ENCODE measurements at places on chromosomes 7 and 10.

- no peak for DNase-seq
Measured at GRCh38 chr7:48428091-48428684, 256.9 kb downstream of the ABCA13 start.

DNA sequence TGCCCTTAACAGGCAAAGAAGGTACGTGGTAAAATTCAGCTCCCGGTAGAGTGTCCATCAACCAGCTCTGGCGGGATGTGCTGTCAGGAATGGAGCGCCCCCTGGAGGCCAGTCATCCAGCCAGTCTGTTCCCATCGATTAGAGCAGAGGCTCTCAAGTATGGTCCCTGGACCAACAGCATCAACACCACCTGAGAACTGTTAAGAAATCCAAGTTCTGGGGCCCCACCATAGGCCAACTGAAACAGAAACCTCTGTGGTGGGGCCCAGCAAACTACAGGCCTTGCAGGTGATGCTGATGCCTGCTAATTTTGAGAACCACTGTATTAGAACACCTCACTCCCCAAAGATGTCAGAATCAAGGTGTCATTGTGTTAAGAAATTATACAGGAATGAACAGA lies 109.2 kb downstream of the DPY19L1 start:
- DNase-seq: peak; percentile 63

DNA sequence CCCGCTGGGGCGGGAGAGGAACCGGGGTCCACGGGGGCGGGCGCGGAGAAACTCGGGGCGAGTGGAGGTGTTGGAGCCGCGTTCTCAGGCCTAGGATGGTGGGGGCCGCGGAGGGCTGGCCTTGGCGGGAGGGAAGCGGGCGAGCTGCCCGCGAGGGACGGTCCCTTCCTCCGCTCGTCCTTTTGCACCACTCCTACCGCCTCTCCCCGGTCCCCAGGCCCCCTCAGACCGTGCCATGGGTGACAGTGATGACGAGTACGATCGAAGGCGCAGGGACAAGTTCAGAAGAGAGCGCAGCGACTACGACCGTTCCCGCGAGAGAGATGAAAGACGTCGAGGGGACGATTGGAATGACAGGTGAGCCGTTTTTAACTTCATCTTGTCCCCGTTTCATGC lies 451 bp downstream of the SRRT start:
- DNase-seq: peak; percentile 59

- DNase-seq: no peak
Measured at GRCh38 chr10:124632566-124632965, 111.6 kb downstream of the FAM53B start.

DNA sequence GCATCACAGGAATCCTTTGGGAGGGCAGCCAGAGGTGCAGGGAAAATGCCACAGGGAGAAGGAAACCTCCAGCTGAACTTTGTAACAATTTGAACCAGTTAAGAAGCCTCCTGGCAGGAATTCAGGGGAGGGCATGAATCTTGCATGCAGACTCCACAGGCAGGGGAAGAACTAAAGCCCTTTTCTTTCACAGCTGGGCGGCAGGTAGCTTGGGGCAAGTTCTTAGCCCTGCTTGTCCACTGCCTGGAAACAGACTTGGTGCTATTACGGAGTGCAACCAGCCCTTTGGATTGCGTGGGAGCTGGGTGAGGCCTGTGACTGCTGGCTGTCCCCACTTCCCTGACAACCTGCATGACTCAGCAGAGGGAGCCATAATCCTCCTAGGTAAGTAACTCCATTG lies 51.7 kb upstream of the ADAM12 start:
- DNase-seq: no peak

DNA sequence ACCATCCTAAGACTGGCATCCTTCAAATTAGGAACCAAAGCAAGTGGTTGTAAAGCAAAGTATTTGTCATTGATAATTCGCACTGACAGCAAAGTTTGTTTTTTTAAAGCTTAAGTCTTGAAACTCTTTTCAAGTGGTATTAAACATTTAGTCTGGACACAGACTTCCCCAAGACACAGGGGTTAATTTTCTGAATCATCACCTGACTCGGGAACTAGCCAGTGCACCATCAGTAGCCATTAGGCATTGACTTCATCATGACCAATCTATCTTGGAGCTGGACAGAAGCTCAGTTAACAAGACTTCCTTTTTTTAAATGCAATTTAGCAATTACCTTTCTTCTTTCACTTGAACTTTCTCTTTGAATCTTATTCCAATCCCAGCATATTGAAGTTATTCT lies 210.6 kb downstream of the ZNF365 start:
- DNase-seq: no peak

DNA sequence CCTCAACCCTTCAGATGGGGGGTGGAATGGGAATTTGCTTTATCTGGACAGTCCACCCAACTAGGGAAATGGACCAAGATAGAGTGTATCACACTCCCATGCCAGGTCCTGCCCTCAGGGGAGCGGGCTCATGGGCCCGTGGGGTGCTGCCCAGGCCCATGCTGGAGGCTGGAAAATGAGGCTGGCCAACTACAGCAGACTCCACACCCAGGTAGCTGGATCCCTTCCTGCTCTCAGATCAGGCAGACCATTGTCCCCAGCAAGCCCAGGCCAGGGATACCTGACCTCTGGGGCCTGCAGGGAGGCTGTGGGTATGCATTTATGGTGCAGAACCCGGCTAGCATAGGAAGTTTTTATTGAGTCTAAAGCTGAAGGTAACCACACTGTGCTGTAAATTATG lies 162.4 kb downstream of the TCERG1L start:
- no peak for DNase-seq

DNA sequence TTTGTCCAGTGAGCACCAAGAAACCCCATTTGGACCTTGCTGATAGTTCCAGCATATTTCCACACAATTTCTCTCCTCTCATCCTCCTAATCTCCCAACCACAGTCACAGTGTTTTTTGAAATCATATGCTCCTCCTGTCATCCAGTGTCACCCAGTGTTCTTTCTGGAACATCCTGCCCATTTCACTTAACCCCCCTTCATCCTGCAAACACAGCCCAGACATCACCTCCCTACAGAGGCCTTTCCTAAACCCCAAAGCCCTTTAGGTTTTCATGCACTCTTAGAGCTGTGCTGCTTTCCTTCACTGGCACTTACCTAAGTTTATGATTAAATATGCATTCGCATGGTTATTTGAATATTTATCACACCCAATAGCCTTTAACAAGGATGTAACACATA lies 1158.0 kb upstream of the C7orf33 start:
- DNase-seq: peak; percentile 28

- DNase-seq: no peak
Measured at GRCh38 chr7:27182285-27182841, 2.7 kb downstream of the HOXA11 start.

DNA sequence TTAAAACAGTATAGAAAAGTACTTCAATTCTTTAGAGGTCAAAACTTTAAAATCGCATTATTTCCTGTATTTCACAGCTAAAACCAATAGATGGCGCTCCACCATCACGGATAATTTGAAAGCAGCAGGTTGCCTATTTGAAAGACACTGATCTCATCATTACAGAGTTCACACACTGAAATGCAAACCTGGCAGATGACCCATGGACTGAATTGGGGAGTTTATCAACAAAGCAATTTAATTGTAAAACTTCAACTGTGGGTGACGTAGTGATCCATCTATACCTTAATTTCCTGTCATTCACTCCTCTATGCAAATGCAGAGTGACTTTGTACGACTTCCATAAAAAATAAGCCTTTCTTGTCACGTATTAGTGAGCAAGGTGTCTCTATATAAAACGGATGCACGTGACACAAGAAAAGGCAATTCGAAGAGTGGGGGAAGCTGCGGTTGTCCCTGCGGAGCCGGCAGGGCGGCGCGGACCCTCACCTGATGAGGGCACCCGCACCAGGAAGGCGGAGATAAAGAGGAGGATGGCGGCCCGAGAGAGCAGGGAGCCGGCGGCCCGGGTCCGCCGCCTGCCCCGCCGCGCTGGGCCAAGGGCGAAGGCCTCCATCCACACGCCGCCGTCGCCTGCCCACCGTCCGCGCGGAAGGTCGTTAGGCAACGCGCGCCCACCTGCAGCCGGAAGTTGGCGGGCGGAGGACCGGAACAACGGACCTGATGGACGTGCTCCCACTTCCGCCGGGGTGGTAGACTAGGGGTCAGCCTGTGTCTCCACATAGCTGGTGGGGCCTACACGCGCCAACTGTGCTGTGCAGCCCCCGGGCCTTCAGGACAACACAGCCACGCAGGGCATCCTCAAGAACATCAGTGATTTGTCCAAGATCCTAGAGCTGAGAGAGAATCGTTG lies at the start of gene ZPBP:
Gene ZPBP, minus strand, starts transcription at position 668 of the 913 bp plus-strand sequence. Its CDS starts 52 bp downstream, at position 616.
- peak; percentile 33 for DNase-seq

GRCh38 chr10:108653531-108653930 lies 1269.8 kb downstream of the XPNPEP1 start:
- DNase-seq: no peak

- DNase-seq: no peak
Measured at GRCh38 chr7:15559416-15559928, 2.3 kb downstream of the AGMO start.

GRCh38 chr10:73368238-73368637 lies 9.6 kb upstream of the CFAP70 start:
- no peak for DNase-seq

DNA sequence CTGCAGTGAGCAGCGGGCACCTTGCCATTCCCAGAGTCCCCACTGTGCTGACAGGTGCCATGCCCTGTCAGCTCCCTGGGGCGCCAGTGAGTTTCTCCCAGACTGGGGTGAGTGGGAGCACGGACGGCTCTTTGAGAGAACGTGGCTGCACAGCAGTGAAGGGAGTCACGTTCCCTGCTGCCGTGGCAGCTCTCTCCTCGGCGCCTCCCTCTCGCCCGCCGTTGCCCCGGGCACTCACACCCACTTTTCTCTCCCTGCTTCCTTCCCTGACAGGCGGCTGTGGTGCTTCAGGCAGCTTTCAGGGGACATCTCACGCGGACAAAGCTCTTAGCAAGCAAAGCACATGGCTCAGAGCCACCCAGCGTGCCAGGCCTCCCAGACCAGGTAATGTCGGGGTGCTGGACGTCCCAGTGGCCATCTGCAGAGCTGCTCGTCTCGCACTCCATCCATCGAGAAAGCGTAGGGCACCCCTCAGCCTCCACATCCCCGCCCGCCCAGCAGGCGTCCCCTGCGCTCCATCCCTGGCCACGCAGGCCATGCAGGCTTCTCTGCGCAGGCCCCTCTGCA lies 27.1 kb upstream of the TTYH3 start:
- DNase-seq: no peak

- no peak for DNase-seq
Measured at GRCh38 chr10:44662051-44662450, 249.1 kb upstream of the TMEM72 start.

DNA sequence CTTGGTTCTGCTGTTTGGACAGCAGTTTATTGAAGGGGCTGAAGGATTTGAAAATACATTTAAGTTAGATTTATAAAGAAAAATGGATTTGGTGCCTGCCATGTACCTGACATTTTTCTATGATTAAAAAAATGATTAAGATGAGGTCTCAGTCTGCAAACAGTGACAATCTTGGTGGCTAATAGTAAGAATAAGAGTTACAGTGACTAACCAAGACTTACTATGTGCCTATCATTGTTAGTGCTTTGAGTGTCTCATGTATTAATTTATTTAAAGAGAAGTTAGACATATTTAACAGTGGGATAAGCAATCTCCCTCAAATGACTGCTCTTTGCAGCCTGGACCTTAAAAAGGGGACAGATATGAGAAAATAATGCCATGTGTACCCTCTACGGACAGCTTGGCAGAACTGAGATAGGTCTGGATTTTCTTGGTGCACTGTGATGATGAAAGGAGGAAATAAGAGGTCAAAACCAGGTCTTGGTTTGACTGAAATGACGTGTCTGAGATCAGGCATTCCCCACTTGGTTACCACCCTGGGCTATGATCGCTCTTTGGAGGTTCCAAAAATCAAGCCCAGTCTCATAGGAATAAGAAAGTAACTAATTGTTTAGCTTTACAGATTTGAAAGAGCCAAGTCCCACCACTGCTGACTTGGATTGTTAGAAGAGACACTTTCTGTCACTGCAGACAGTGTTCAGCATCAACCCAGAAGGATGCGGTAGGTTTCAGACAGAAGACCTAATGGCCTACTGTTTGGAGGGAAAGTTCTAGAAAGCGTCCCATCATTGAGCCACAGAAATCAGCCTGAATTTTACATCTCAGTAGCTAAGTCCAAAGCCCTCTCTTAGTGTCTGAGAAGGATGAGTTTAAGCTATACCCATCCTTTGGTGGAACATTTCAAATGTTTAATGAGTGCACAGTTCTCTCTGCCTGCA lies 2.1 kb downstream of the CASP7 start:
- no peak for DNase-seq

GRCh38 chr7:148622887-148623585 lies 32.5 kb downstream of the C7orf33 start:
- peak; percentile 64 for DNase-seq

DNA sequence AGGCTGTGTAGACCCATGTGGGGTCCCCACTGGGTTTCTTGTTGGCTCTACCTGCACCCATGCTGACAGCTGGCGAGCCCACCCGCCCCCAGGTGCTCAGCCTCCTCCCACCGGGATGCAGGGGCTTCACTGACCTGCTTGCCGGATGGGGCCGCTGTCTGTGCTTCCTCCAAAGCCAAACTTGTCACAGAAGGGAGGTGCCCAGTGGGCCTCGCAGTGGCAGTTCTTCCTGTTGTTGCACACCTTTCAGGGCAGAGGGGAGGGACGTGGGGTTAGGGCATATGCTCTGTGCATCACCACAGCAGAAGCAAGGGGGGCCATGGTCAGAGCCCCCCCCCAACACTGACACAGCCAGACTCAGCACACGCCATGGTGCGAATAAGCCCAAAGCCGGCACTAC lies 146.5 kb downstream of the FANK1 start:
- DNase-seq: no peak

DNA sequence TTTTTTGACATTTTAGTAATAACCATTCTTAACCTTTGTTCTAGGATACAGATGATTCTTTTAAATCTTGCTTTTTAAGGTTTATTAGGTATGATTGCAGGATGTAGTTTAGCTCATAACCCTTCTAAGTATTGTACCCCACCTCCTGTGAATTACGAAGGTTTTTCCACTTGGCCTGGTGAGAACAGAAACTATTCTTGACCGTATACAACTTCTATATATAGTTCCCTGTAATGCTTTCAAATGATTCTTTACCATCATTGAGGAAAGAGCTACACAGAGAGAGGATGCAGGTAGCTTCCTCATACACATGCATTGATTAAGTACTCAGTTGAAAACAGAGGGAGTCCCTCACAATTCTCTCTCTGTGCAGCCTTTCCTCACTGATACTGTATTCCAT lies 86.3 kb downstream of the PALS2 start:
- DNase-seq: no peak

GRCh38 chr10:92081641-92082040 lies 158.1 kb downstream of the BTAF1 start:
- DNase-seq: no peak

GRCh38 chr10:6195846-6196245 lies 6.9 kb upstream of the PFKFB3 start:
- no peak for DNase-seq

GRCh38 chr10:36837416-36837815 lies 288.0 kb upstream of the ANKRD30A start:
- DNase-seq: no peak

DNA sequence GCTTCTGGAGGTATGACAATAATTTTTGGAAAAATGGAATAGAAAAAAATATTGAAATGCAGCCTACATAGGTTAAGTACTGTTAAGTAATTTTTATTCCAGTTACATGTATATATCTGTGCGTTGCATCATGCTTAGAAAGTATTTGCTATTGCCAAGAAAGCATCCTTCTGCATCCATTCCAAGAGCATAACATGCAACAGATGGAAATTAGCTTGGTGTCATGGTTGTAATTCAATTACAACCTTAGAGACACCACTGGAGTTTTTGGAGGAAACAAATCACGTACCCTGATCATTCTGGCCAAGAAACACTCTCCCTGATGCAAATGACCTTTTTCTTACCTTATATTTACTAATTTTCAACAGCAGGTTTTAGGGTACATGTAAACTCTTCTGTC lies 1.7 kb downstream of the AKR1B1 start:
- no peak for DNase-seq
